HCEC 1CT (cell line): ENCODE measurements at places on chromosomes 1 and 21.

DNA sequence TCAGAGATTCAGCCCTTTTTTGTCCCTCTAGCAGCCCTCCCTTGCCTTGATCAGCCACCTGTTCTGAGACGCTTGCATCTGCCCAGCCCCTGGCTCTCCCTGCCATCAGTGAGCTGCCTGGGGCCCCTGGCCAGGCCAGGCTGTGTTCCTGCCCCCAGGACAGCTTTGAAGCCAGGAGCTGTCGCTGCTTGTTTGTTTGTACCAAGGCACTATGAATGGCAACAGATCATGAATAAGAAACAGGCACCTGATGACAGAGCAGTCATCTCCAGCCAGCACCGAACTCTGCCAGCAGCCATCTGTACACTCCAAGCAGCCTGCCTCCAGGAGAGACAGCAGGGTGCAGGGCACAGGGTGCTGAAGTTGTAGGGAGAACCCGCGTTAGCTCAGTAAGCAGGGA, 8.1 kb upstream of the VWA5B1 start:
- no peak for DNase-seq

GRCh38 chr1:42931911-42932422, 26.7 kb downstream of the SLC2A1 start:
- no peak for DNase-seq

DNA sequence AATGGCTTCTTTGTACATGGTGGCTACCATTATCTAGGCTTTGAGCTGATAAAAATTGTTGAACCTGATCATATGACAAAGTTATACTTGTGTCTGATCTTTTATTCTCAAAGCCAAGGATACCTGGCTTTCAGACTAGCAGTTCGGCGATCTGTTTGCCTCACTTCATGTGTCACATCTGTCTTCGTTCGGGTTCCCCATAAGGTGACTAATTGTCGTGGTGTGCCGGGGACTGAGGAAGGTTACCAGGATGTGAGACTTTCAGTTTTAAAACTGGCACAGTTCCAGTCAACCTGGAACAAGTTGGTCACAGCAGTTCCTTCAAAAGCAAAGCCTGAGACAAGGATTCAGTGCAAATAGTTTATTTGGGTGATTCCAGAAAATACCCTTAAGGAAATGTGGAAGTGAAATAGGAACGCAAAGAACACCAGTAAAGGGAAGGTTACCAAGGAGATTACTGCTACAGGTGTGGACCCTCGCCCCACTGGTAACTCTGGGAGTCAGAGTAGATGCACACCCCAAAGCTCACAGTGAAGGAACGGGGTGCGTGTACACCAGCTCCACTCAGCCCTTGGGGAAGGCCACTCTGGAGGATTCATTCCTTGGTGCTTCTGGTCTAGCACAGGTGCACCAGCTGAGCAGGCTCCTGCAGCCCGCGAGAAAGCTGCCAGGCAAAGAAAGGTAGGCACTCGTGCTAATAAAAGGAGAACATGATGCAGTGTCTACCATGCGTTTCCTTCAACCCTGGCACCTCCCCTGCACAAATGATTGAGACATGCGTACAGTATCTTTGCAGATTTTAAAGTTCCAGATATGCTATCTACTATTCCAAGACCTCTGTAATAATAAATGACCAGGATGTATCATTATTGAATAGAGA, 69.0 kb downstream of the VWA5B1 start:
- no peak for DNase-seq

DNA sequence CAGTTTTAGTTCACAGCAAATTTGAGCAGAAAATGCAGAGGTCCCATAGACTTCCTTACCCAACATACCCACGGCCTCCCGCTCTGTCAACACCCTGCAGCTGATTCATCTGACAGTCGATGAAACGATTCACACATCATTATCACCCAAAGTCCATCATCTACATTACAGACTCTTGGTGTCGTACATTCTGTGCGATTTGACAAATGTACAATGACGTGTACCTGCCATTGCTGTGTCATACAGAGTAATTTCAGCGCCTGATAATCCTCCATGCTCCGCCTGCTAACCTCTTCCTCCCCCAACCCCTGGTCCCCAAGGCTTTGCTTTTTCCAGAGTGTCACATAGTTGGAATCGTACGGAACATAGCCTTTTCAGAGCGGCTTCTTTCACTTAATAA, 94.7 kb upstream of the SLC25A33 start:
- DNase-seq = no peak

- DNase-seq = no peak
Measured at GRCh38 chr1:220330265-220330664, 58.0 kb upstream of the RAB3GAP2 start.

- DNase-seq = peak; percentile 60
Measured at GRCh38 chr1:201774224-201774982, 54.6 kb upstream of the IPO9 start.

- DNase-seq = no peak
Measured at GRCh38 chr1:229753764-229754551, 127.9 kb downstream of the URB2 start.

DNA sequence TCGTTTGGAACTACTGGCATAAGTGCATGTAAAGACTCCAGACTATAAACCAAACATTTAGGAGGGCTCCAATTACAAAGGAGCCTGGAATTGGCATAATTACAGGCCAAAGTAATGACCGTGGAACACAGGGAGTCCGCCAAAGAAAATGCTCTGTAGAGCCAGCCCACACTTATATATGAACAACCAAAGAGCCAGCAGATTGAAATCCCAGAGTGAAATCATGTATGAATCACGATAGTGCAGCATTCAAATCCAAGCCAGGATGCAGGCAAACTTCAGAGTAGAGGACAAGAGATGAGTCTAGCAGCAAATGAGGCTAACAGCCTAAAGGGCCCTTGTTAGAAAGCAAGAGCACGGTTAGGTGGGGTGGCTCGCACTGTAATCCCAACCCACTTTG, 13.1 kb downstream of the VPS26C start:
- DNase-seq = peak; percentile 38
